CD4-positive, alpha-beta T cell treated with Interleukin-15 for 4 hours (primary cell): ENCODE measurements at places on chromosomes 4 and X.

DNA sequence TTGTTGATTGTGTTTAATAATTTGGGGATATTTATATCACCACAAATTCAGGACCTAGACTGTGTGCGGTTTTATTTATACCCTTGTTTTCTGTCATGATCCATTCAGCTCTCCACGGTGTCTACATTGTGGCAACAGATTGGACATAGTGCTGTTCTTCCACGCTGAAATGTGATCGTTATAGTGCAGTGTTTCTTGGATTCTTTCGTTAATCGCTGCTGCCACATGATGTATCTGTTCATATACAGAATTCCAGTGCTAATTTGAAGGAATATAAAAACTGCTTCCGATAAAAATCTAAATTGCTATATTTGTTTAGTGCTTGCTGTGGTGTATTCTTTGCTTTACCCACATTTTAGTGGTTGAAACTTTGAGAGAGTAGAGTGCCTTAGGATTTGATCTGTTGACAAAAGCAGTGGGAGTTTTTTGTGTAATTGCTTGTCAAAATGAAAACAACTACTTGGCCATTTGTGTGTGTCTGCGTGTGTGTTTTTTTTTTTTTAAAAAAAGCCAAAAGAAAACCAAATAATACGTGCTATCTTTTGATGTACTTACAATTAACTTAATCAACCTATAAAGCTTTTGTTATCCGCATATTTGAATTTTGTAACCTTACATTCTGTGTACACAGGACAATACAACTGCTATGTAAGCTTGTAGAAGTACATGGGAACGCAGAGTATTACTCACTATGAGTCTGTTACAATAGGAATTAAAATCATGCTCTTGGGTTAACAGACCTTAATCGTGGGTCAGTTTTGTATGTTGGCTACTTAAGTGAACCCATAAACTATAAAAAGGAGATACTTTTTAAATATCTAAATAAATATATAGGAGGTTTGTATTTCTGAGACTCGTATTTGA lies 353.3 kb downstream of the ARHGAP24 start:
- no peak for DNase-seq

- no peak for DNase-seq
Measured at GRCh38 chr4:66372706-66373105, 702.4 kb upstream of the EPHA5 start.

DNA sequence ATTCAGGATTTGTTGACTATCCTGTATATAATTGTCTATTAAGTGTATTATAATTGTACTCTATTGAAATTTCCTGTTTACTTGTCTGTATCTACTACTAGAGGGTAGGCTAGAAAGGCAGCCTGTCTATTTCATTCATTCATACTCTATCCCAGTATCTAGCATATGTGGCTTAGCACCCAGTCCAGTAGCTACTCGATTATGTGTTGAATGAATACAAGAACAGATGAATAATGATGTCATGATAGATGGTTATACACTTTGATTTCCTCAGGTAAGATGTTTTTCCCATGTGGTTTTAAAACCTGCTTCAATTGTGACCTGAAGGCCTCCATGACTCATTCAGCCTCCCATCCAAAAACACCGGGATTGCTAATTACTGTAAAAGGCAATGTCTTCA lies 68.0 kb downstream of the IL21 start:
- DNase-seq, result no peak

- no peak for DNase-seq
Measured at GRCh38 chr4:101370663-101371210, 23.4 kb upstream of the PPP3CA start.

GRCh38 chrX:29890004-29890403 lies 325.4 kb upstream of the MAGEB2 start:
- no peak for DNase-seq

DNA sequence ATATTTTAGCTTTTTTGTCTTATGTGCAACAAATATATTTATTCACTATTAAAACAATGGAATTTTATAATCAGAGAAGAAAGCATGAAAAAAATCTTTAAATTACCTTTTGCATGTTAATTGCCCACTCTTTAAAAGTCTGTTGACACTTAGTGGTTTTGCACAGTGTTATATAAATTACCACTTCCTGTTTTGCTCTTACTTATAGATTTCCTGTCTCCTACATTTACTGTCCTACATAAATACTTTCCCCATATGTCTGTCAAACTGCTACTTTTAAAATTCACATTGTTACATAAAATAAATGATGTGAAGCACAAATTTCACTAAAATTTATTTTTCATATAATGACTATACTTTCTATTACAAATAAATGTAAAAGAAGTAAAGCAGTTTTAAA lies 161.1 kb upstream of the NDST4 start:
- DNase-seq, result no peak

DNA sequence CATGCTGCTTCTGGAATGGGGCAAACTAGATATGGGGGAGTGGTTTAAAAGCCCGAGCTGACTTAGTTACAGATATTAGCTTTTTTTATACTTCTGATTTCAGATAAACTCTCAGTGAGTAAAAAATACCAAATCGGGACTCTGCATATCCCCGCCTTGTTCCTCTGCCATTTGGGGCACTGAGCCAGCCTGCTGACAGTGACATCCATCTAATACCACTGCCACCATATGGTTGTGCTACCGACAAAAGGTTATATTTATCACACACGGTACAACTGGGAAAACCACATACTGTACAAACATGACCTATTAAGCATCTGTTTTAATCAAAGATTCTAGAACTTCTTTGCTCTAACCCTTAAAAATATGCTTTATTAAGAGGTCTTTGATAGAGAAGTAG lies 78.7 kb downstream of the GALNT7 start:
- no peak for DNase-seq

- no peak for DNase-seq
Measured at GRCh38 chr4:4889781-4890180, 30.3 kb downstream of the MSX1 start.

DNA sequence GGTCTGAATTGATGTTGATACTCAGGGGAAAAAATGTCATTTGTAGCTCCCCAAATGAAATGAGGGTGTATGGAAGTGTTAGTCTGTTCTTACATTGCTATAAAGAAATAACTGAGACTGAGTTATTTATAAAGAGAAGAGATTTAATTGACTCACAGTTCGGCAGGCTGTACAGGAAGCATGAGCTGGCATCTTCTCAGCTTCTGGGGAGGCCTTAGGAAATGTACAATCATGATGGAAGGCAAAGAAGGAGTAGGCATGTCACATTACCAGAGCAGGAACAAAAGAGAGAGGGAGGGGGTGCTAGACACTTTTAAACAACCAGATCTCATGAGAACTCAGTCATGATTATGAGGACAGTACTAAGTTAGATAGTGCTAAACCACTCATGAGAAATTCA lies 1199.9 kb upstream of the DIAPH2 start:
- no peak for DNase-seq

- DNase-seq, result no peak
Measured at GRCh38 chr4:168877511-168878491, 132.3 kb downstream of the CBR4 start.

DNA sequence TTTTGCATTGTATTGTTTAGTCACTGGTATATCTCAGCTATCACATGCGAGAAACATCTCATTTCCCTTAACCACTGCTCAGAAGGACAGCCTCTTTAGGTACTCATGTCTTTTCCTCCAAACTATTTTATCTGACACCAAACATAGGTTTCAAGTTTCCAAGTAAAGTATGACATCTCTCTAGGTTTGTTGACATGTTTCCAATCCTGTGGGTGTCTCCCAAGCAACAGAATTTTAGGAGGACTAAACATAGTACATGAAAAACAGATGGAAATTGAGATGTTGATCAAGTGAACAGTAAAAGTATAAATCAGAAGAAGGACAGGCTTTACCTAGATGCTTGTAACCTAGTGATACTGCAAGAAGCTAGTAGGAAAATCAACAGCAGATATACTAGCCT lies 371.4 kb downstream of the DTHD1 start:
- no peak for DNase-seq

GRCh38 chrX:18542131-18542530 lies 116.7 kb downstream of the CDKL5 start:
- DNase-seq, result no peak

DNA sequence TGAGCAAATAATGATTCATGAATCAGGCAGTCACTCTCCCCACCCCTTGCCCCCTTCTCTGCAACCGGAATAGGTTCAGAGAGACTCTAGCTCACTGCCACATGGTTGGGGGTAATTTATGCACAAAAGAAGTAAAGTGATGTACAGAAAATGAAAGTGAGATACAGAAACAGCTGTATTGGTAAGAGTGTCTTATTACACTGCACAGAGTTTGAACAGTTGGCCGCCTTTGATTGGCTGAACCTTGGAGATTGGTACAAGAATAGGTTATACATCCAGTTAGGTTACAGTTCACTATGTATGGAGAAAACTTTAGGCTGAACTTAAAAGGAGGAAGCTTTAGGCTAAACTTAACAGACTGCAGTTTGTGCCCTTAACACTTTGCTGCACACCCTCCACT lies 34.6 kb upstream of the DIAPH2 start:
- no peak for DNase-seq

DNA sequence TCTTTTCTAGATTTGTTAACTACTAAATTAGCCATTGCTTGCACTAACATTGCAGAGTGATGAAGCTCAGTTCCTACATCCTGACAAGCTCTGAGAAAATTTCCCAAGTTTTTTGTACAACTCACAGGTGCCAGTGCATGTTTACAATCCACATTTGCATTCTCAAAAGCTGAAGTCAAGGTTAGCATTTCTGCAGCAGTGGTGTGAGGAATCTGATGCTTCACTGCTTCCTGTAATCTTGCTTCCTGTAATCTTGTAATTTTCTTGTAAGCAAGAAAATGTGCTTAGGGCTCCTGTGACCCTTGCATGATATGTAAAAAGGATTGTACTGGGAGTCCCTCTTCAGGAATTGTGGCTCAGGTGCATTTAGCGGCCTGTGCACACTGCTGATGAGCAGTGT lies 207.4 kb upstream of the CXCL13 start:
- no peak for DNase-seq

DNA sequence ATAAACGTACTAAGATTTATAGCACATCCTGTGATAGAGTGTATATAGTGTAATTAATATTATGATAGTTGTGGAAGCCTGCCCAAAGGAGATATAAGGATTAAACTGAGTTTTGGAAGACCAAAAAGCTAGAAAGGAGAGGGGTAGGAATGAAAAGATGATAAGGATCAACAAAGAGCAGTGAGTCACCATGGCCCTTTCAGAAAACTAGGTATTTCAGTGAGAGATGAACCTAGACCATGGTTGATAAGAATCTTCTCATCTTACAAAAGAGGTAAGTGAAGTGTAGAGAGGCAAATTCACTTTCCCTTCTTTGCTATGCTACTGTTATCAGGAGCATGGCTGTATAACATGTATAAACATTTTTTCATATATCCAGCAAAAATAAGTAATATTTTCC lies 133.8 kb upstream of the PLAC1 start:
- DNase-seq, result no peak

DNA sequence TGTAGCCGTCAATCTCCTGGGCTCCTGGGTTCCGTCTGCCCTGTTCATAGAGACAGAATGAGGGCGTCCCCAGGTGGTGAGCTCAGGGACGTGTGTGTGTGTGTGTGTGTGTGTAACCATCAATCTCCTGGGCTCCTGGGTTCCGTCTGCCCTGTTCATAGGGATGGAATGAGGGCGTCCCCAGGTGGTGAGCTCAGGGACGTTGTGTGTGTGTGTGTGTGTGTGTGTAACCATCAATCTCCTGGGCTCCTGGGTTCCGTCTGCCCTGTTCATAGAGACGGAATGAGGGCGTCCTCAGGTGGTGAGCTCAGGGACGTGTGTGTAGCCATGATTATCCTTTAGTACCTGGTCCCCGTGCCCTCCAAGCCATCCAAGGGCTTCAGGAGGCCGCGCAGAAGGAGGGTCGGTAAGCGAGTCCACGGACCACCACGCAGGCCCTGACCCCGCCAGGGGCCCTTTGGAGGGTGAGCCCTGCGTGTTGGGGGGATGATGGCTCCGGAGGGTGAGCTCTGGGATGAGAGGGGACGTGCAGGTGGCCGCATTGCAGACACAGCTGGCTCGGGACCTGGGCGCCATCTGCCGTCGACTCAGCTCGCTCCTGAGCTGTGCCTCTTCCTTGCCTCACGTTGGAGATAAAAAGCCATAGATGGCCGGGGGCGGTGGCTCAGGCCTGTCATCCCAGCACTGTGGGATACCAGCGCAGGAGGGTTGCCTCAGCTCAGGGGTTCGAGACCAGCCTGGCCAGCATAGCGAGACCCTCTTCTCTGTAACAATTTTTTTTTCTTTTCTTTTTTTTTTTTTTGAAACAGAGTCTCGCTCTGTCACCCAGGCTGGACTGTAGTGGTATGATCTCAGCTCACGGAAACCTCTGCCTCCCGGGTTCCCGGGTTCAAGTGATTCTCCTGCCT lies 5.4 kb upstream of the GTPBP6 start:
- DNase-seq, result peak; percentile 30

GRCh38 chr4:22500128-22500611 lies 15.7 kb downstream of the ADGRA3 start:
- DNase-seq, result no peak

DNA sequence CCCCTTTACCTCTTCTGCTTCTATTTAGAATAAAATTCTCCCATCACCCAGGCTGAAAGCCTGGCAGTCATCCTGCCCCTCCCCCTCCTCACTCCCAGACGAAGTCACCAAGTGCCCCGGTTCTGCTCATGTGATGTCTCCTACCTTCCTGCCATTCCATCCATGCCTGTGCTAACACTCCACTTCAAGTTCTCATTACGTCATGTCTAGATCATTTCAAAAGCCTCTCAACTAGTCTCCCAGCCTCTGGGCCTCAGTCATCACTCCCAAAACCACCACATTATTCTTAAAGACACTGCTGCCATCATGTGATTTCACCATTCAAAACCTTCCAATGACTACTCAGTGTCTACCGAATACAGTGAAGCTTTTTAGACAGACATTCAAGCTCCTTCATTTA lies 17.2 kb upstream of the HOPX start:
- DNase-seq, result no peak

DNA sequence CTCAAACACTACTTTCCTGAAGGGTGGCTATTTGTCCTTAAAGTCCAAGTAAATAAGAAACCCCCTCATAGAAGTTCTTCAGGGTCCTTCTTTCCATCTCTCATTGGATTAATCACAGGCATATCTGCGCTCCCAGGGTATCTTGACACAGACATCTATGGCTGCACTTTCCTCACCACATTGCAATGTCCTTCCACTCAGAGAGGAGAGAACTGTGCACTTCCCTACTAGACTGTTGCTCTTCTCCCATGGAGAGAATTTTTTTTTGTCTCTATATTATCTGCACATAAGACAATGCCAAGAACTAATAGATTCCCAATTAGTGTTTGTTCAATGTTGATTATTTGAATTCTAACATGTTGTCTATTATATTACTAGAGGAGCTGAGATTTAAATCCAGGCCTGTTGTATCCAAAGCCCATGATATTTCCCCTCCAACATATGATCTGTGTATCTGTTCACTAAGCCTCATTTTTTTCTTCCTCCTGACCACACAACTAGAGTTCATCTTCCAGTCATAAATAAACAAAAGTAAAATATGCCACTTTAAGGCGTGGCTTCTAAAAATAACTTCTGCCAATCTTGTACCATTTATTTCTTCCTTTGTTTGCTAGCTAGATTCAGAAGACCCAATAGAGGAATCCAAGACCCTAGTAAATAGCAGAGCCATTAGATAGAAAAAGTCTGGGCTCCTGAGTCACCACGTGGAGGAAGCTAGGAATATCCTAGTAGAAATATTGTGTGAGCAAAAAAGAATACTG lies 61.5 kb upstream of the FAM241A start:
- DNase-seq, result no peak
